ENCODE measurements at places on chromosomes 16 and 17. TPM values are rescaled to one million over a fixed set of nuclear protein-coding genes. Genes with fewer than 3 reads are reported as not detected.

The ITGAD gene
- 0.31 TPM for polyA plus RNA-seq

GRCh38 chr17:75691801-75692626, 24.9 kb downstream of the SAP30BP start:
- no peak overlapping the region for H3K27ac ChIP-seq
- no peaks in the 10 kb centered on the region for H3K27me3 ChIP-seq
- peaks cover 5% of the 10 kb centered on the region for H3K4me1 ChIP-seq
- H3K4me3 ChIP-seq, result no peak overlapping the region
- H3K36me3 ChIP-seq, result no peaks in the 10 kb centered on the region

DNA sequence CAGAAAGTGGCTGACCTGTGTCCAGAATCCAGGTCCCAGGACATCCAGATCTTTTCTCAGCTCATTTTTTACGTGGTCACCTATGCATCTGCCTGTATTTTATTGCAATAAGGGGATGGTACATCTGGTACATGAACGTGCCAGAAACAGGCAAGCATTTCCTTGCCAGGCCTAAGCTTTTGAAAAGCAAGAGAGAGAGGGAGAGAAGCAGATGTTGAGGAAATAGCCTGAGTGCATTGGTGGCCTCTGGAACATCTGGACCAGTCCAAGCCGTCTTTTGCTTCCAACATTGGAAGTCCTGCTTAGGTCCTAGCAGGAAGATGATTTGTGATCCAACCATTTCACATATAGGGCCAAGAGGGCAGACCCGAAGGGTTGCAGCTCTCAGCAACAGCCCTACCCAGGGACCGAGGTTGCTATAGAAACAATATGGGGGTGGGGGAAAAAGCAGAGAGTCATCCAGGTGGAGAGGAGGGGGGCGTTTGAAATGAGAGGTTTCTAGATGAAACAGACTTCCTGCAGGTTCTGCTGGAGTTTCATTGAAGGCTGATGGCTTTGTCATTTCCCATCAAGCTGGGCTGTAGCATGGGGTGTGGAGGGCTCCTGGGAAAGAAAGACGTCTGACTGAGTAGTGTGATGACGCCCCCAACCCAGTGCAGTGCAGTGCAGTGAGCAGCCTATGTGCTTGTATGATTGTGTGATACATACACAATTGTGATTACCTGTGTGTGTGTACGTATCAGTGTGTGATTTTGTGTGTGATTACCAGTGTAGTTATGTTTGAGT, 61.6 kb downstream of the SHISA6 start:
- no peak for DNase-seq
- H3K27me3 ChIP-seq, result no peaks in the 10 kb centered on the region
- no peak overlapping the region for H3K27ac ChIP-seq
- no peaks in the 10 kb centered on the region for H3K4me1 ChIP-seq
- H3K4me3 ChIP-seq, result no peak overlapping the region

- H3K4me3 ChIP-seq, result no peak overlapping the region
- no peaks in the 10 kb centered on the region for H3K4me1 ChIP-seq
- no peak for DNase-seq
- H3K36me3 ChIP-seq, result no peaks in the 10 kb centered on the region
Observed at GRCh38 chr17:15380446-15380845, 39.0 kb upstream of the TEKT3 start.

The CBLN1 gene
- 0.42 TPM for polyA plus RNA-seq

- no peak overlapping the region for H3K4me3 ChIP-seq
- no peaks in the 10 kb centered on the region for H3K27me3 ChIP-seq
- no peak overlapping the region for H3K27ac ChIP-seq
- H3K36me3 ChIP-seq, result no peaks in the 10 kb centered on the region
- peak; percentile 56 for DNase-seq
Observed at GRCh38 chr17:77516902-77517301, 376.1 kb downstream of the SEC14L1 start.

The ABAT gene
- 54.4 TPM for polyA plus RNA-seq

GRCh38 chr17:65774787-65775186, 213.3 kb upstream of the AXIN2 start:
- peak overlapping the region; percentile 83 for H3K27ac ChIP-seq
- no peaks in the 10 kb centered on the region for H3K4me1 ChIP-seq
- peak; percentile 58 for DNase-seq
- H3K27me3 ChIP-seq, result no peaks in the 10 kb centered on the region
- H3K36me3 ChIP-seq, result no peaks in the 10 kb centered on the region

DNA sequence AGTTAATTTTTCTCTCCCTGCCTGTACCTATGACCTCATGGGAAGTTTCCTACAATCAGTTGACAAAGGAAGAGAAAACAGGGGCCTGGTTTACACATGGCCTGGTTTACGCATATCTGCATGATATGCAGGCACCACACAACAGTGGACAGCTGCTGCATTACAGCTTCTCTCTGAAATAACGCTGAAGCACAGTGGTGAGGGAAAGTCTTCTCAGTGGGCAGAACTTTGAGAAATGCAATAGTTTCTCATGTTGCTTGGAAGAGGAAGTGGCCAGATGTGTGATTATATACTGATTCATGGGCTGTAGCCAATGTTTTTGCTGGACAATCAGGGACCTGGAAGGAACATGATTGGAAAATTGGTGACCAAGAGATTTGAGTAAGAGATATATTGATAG, 324.1 kb upstream of the GOT2 start:
- H3K27me3 ChIP-seq, result no peaks in the 10 kb centered on the region
- H3K27ac ChIP-seq, result no peak overlapping the region
- no peak for DNase-seq

DNA sequence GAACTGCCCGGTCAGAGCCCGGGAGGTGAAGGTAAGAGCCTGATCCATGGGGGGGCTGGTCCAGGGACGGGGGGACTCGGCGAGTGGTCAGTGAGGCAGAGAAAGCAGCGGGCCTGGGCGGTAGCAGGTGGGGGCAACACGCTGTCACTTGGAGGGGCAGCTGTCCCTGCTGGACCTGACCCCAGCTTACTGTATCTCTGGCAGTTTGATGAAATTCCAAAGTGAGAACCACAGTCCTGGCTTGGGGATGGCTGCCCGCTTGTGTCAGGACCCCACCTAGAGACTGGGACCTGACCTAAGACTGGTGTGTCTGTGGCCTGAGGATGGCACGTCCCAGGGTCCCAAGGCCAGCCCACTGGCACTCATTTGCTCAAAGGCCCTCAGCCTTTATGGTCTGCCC, 35.1 kb upstream of the KSR1 start:
- H3K27ac ChIP-seq, result no peak overlapping the region
- no peaks in the 10 kb centered on the region for H3K36me3 ChIP-seq
- H3K4me3 ChIP-seq, result no peak overlapping the region
- DNase-seq, result no peak
- H3K27me3 ChIP-seq, result no peaks in the 10 kb centered on the region
- no peaks in the 10 kb centered on the region for H3K4me1 ChIP-seq

- no peaks in the 10 kb centered on the region for H3K36me3 ChIP-seq
- H3K4me1 ChIP-seq, result peaks cover 73% of the 10 kb centered on the region
- peak within 1 kb of the TSS; percentile 97 for H3K4me3 ChIP-seq
- DNase-seq, result peak; percentile 68
Observed at GRCh38 chr17:40309031-40309948, at the start of gene RARA. Gene RARA (plus strand): TSS chr17:40309180. CDS start chr17:40331219, 22,039 bp downstream.

DNA sequence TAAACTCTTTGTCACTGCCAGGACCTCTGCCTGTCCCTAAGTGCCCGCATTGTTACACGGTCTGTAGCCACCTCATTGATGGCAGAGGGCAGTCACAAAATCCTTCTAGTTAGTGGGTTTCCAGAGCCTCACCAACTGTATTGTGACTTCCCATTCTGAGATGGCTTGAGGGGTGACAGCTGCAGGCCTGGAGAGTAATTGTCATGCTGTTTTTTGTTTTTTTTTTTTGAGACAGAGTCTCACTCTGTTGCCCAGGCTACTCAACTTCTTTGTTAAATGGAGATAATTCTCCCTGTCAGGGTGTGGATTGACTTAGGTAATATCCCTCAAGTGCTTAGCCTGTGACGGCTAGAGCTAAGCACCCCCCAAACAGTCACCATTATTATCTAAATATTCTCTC, 77.9 kb downstream of the SDR42E1 start:
- no peak overlapping the region for H3K27ac ChIP-seq
- no peak overlapping the region for H3K4me3 ChIP-seq
- H3K4me1 ChIP-seq, result no peaks in the 10 kb centered on the region
- H3K36me3 ChIP-seq, result no peaks in the 10 kb centered on the region
- DNase-seq, result no peak

- no peaks in the 10 kb centered on the region for H3K27me3 ChIP-seq
- H3K27ac ChIP-seq, result no peak overlapping the region
- no peaks in the 10 kb centered on the region for H3K36me3 ChIP-seq
- peaks cover 6% of the 10 kb centered on the region for H3K4me1 ChIP-seq
Observed at GRCh38 chr17:19369846-19370492, 7.4 kb upstream of the B9D1 start.

DNA sequence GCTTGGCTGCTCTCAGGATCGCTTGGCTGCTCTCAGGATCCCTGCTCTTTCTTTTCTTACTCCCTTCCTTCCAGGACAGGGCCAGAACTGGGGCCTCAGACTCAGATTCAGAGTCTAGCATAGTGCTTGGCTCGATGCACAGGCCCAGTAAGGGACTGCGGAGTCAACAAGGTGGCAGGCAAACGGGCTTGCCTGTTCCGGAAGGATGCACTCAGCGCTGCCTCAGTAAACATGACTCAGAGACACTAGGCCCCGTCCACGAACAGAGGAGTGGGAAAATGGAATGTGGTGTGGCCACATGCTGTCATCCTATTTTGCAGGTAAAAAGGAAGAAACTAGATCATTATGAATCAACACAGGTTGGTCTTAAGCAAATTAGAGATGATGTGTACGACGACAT, 9.8 kb downstream of the SPHK1 start:
- H3K27ac ChIP-seq, result no peak overlapping the region
- no peak for DNase-seq
- no peaks in the 10 kb centered on the region for H3K27me3 ChIP-seq
- H3K4me1 ChIP-seq, result no peaks in the 10 kb centered on the region
- H3K36me3 ChIP-seq, result peaks cover 49% of the 10 kb centered on the region

DNA sequence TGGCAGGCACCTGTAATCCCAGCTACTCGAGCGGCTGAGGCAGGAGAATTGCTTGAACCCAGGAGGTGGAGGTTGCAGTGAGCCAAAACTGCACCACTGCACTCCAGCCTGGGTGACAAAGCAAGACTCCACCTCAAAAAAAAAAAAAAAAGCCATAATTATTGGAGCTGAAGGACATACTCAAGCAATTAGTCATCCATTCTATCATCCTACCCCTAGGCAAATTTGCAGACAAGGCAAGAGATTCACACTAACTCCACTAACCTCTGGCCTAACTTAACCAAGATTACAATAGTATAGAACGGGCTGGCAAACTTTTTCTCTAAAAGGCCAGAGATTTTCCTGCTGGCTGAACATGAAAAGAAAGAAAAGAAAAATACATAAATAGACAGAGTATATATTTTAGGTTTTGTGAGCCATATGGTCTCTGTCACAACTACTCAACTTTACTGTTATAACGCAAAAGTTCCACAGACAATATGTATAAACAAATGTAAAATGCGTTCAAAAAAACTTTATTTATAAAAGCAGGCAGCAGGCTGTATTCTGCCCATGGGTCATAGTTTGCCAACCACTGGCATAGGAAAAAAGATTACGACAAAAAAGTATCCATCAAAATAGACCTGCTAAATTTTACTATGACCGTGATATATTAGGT, 29.7 kb downstream of the BRIP1 start:
- no peaks in the 10 kb centered on the region for H3K4me1 ChIP-seq
- no peaks in the 10 kb centered on the region for H3K27me3 ChIP-seq
- H3K4me3 ChIP-seq, result no peak overlapping the region
- H3K36me3 ChIP-seq, result no peaks in the 10 kb centered on the region

The ZNF18 gene
- polyA plus RNA-seq, result 13.6 TPM
